ENCODE measurements at places on chromosomes 7 and 10.
A peak's percentile ranks its signal among the peaks of the same experiment; 100 is the strongest.

DNA sequence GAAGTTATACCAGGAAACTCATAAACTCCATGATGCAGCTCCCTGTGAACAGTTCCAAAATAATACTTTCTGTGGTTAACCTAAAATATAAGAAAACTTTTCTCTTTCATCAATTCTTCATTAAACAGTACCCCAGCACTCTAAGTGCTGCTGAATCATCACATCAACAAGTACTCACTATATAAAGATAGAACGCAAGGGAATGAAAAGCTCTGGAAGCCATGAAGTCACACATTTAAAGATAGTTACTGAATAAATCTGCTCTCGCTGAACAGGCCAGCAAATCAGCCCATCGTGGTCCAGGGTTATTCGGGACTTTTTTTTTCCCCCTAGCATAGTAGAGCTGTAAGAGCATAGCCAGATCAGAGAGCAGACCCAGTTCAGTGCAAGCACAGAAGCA lies 254.3 kb downstream of the IPMK start:
- no peak for DNase-seq

- no peak for DNase-seq
Measured at GRCh38 chr10:803041-803741, 113.7 kb upstream of the DIP2C start.

DNA sequence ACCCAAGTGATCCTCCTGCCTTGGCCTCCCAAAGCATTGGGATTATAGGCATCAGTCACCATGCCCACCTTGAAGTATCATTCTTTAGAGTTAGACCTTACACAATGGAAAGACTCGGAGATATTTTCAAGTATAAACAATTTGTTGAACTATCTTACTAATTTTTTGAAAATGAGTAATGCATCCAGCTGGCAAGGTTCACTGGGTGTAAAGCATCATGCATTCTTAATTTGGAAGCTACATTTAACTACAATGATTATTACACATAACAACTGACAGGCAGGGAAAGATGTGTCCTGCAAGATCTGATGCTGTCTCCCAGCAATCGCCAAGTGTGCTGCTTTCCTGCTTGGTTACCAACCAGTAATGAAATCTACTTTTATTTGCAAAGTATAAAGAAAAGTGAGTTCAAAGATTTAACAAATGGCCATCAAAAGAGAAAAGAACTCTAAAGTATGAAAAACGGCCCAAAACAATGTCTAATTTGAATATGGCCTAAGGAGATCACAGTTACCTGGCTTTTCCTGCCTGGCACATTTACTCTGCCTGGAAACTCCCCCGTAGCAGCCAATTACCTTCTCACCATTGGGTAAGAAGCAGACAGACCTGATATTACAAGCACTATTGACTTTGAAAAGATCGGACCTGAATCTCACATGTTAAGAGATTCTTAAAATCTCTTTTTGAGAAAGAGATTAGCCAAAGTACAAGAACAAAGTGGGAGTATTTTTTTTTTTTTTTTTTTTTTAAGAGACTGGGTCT lies 59.3 kb upstream of the NMT2 start:
- no peak for DNase-seq

GRCh38 chr7:100691676-100692577 lies 2.1 kb downstream of the GIGYF1 start:
- peak; percentile 79 for DNase-seq

GRCh38 chr10:89466599-89467035 lies 52.2 kb downstream of the IFIT5 start:
- no peak for DNase-seq

DNA sequence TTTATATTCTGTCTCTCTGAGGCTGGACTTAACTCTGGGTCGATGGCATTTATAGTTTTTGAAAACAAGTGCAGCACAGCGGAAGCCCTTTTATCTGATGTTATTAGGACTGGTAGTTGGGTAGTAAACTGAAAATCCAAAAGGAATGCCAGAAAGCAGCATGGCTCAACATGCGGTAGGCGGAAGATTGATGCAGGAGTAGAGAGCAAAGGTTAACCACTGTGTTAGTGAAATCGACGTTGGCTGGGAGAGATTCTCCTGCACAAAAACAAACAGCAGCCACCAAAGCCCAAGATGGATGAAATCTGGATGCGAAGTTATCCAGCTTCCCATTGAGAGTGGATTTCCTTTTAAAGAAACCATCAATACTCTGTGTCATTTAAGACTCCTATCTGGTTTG lies 54.5 kb upstream of the EMX2 start:
- no peak for DNase-seq

Data from CD4-positive, alpha-beta T cell treated with Interleukin-6 at 100 ng/mL for 8 hours (primary cell).